Fibroblast of upper back skin (primary cell): ENCODE measurements at places on chromosomes 7 and 10.
A peak's percentile ranks its signal among the peaks of the same experiment; 100 is the strongest.

DNA sequence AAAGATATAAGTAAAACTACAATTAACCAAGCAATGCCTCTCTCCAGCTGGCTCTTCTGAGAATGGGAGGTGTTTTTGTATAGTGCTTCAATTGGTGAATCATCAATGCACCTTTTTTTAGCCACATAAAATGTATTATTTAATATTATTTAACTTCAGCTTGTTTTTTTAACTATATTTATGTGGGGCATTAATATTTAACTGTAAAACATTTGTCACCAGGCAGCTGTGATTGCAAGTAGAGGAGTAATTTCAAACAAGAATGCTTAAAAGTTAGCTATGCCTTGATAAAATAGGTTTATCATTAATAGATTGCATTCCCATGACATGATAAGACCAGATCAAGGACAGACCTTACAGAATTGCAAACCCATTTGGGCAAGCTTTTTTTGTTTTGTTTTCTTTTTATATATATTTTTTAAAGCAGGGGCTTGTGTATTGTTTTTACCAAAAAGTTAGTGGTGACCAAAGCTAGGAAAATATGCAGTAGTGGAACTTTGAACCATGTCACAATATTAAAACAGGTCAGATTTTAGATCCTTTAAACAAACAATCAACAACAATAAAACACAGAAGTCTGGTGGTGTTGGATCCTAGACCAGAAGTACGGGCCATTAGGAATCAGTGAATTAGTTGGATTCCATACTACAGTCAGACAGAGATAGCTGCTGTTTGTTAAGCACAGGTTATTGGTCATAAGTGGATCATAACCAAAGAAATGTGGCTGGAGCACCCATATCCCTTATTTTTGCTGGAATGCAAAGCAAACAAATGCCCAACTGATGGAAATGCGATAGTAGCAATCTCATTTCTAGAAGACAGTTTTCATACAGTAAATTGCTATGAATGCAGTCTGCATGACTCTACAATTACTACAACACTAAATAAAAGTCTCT, 2.9 kb downstream of the CAV2 start:
- no peak for DNase-seq

GRCh38 chr10:129966889-129967578, 3.0 kb upstream of the EBF3 start:
- DNase-seq: no peak

DNA sequence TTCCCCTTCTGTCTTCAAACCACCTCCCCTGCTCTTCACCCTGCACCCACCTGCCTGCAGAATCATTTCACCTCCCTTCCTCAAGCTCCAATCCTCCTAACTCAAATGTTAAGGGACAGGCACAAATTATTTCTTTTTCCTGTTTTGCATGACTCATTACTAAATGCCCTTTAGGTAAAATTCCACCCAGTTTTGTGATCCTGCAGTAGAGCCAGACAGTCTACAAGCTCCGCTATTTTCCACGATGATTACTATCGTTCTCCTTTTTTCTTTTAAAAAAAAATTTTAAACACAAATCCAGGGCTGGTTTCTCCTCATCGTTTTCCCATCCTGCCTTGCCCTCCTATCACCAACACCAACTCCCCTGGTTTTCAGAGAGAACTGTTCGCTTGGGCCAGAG, 186.8 kb upstream of the YAE1 start:
- DNase-seq: no peak

DNA sequence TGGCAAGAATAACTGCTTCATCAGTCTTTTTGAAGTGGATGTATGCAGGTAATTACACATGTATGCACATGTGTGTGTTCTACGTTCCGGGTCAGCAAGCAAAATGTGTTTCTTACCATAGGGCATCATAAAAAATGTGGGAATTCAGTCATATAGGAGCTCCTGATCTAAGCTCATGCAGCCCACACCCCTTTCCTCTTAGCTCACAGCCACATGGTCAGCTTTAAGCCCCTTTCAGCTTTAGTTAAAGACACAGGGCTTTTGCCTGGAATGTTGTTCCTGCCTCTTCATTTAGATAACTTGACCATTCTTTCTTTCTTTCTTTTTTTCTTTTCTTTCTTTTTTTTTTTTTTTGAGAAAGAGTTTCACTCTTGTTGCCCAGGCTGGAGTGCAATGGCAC, 258.1 kb downstream of the RPS24 start:
- DNase-seq: no peak

GRCh38 chr10:80553436-80553835, 15.7 kb downstream of the SH2D4B start:
- DNase-seq: no peak

DNA sequence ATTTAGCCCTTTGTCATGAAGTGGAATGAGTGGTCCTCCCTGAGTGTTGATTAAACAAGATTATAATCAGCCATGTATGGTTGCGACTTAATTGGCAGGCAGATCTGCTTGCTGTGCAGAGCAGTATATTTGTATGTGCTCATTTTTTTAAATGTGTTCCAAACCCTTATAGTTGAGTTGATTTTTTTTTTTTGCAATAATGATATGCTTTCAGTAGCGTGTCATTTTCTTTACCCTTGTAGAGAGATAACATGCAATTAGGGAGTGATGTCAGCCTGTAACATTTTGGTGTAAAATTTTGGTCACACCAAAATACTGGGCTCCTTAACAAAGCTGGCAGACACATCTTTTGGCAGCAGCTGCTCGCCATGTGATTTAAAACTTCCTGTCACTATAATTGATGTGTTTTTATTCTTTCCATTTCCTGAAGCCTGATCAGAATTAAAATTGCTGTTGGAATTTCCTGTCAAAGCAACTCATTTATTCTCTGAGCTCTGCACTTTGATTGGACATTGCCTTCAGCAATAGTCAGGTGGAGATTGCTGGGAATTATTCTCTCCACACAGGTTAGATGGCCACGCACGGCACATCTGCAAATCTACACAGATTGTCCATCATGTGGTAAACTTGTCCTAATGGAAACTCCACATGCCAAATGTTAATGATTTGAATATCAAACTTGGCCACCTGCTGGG, 125.3 kb downstream of the DYNC1I1 start:
- DNase-seq: no peak

DNA sequence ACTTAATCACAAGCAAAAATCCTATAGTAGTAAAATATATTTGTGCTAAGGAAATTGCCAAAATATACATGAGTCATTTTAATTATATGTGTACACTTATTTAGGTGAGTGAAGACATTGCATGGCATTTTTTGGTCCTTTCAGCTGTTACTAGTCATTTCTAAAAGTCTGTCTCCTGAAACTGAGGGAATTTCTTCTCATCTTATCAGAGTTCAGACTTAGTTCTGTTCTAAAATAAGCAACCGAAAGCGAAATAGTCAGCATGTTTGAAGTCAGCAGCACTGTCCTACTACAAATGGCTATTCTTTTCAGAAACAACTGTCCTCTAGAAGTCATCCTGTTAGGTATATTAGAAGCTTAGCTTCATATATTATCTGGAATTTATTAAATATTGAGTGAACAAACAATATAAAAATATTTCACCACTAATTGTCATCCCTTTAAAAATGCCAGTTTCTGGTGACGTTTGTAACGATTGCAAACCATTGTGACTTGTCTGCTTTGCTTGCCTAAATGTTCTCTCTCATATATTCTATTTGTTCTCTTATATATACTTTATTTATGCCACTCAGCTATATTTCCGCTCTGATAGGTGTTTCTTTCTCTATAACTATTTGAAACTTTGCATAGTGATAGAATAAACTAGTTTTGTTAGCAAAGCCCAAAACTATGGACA, 227.4 kb upstream of the KAT6B start:
- DNase-seq: peak; percentile 12

GRCh38 chr10:58942724-58943123, 233.7 kb upstream of the PHYHIPL start:
- DNase-seq: no peak

DNA sequence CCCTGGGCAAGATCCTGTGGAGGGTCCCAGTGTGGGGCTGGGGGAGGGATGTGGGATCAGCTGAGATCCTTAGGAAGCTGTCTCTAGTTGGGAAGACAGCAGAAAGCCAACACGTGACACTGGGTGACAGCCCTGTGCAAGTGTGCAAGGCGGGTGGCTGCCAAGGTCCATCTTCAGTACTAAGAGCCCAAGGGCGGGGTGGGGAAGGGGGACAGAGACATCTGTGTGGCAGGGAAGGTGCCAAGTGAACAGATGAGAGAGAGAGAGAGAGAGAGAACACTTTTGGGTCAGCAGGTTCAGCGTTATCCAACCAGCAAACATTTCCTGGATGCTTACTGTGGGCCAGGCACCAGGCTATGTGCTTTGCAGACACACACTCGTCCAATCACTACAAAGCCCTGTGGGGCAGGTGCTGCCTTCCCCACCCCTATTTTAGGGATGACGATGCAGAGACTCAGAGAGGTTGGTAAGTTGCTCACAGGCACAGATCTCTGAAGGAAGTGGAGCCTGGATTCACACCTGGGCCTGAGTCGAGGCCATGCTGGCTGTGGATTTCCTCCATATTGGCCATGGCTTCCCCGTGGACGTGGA, 135.7 kb downstream of the GRK5 start:
- no peak for DNase-seq

DNA sequence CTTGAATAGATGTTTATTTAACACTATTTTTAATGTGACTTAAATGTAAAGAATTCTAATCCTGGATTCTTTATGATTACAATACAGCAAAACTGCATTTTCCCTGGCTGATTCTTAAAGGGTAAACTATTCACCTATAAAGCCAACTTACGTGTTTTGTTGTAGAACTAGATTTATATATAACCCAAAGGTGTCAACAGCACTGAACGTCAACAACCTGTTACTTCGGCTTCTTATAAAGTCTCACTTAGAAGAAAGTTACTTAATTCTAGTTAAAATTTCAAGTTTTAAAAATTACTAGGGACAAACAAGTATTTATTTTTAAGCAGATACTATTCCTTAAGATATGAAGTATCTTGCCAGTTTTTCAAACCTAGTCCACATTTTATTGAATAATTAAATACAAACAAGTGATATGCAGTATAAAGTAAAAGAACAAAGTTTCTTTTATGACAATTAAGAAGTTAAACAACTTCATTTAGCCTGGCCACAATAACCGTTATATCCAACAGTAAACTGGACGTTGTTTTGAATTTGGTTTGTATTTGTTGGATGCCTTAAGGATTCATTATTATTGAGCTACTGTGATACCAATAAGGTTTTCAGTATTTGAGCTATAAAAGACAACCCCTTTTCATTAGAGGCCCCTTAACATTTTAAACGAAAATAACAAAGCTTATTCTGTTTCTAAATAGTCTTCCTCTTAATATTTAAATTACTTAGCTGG, 83.1 kb downstream of the SNX10 start:
- DNase-seq: no peak

- peak; percentile 62 for DNase-seq
Observed at GRCh38 chr10:62073429-62073828, 171.9 kb downstream of the ARID5B start.

- DNase-seq: no peak
Observed at GRCh38 chr7:113292105-113292504, 173.8 kb upstream of the SMIM30 start.

- DNase-seq: peak; percentile 82
Observed at GRCh38 chr10:22320591-22321155, at the start of gene BMI1. TSS of gene BMI1 (plus strand) at chr10:22321099. CDS start at chr10:22326450, 5,351 bp downstream.

DNA sequence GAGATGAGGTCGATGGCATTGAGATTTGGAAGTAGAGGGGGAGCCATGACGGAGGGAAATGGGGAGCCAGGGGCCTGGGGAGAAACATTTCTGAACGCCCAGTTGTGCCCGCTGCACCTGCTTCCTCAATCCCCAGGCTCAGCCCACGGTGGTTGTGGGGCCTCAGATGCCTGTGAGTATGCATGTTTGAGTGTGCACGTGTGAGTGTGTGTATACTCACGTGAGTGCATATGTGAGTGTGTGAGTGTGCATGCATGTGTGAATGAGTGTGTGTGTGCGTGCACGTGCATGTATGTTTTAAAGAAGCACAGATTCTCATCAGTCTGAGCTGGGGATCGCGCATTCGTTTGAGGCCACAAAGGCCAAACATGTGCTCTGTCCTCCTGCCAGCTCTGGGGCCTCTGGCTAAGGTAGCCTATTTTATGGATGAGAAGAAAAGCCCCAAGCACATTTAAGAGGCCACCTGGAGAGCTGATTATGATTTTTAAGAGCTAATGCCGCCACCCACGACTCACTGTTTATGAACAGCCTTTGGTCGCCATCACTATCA, 154.8 kb downstream of the ARHGAP12 start:
- DNase-seq: no peak

- DNase-seq: no peak
Observed at GRCh38 chr7:112708236-112708635, 82.0 kb downstream of the TMEM168 start.

- DNase-seq: no peak
Observed at GRCh38 chr10:71912431-71912830, 51.8 kb upstream of the CHST3 start.

DNA sequence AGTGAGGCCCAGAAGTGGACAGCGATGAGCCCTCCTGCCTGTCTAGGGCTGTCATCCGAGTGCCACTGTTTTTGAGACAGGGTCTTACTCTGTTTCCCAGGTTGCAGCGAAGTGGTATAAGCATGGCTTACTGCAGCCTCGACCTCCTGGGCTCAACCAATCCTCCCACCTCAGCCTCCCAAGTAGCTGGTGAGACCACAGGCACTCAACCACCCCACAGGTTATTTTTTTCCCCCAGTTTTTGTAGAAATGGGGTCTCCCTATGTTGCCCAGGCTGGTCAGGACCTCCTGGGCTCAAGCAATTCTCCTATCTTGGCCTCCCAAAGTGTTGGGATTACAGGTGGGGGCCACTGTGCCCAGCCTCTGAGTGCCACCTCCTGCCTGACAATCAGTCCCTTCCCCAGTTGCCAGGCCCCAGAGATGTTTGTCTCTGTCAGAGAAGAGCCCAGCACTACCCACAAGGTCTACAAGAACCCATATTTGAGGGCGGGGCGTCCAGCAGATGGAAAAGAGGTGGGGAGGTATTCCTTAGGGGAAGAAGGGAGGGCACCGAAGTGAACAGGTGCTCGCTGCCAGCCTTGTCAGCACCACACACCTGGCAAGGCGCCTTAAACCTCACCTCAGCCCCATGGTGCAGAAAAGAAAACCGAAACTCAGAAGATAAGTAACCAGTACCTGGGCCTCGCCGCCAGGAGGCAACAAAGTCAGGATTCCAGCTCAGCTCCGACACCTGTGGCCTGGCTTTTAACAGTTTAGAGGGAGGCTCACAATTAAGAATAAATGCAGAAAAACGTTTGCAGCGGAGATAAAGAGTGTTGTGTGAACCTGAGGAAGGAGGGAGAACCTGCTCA, 77.4 kb upstream of the ANLN start:
- DNase-seq: no peak

DNA sequence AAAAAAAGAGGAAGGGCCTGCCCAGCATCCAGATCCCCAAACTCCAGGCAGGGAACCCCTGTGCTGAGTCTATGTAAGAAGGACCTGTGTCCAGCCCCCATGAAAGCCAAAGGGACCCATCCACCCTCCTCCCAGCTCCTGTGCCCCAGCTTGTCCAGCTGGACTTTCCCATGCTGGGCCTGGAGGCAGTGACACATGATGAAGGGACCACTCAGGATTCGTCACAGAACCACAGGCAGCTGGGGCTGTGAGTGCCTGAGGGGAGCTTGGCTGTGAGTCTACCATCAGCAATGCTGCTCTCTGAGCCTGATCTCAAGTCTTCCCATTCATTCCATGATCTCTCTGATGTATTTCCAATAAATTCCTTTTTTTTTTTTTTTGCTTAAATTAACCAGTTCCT, 36.2 kb upstream of the MNX1 start:
- DNase-seq: peak; percentile 78
